Activated naive CD4-positive, alpha-beta T cell treated with anti-CD3 and anti-CD28 coated beads for 36 hours (primary cell): ENCODE measurements at places on chromosomes 12 and 14. TPM values are rescaled to one million over a fixed set of nuclear protein-coding genes. Genes with fewer than 3 reads are reported as not detected.

FITM1 gene
- total RNA-seq: 0.30 TPM

GRCh38 chr12:24491968-24492367 is 456.9 kb downstream of the BCAT1 start:
- H3K27ac ChIP-seq: no peak overlapping the region
- no peaks in the 10 kb centered on the region for H3K36me3 ChIP-seq
- H3K4me3 ChIP-seq: no peak overlapping the region
- no peak for DNase-seq
- H3K4me1 ChIP-seq: no peaks in the 10 kb centered on the region

DNA sequence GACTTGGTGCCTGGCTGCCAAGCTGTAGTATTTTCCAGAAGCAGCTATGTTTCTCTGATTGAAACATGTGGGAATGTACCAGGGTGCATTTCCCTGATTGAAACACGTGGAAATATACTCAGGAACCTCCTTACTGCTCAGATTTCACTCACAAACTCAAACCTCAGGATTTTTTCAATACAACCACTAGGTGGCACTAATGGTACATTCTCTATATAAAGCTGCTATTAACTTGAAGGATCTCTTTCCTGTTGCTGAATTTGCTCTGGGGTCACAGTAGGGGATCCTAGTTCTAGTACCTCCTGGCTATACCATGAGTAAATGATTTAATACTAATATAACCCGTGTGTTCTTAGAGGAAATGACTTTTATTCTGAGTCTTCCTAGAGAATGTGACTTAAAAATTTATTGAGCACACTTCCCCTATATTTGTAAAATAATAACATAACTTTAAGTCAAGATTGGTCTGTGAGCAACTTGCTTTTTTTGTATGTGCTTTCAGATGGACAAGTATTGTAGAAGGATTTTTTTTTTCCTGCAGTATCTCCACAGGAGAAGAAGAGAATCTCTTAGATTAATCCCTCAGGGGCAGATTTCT is 173.8 kb upstream of the MIS18BP1 start:
- H3K27ac ChIP-seq: no peak overlapping the region
- no peaks in the 10 kb centered on the region for H3K4me1 ChIP-seq
- no peak for DNase-seq
- no peaks in the 10 kb centered on the region for H3K36me3 ChIP-seq
- H3K27me3 ChIP-seq: no peaks in the 10 kb centered on the region

- no peak overlapping the region for H3K27ac ChIP-seq
- H3K27me3 ChIP-seq: no peaks in the 10 kb centered on the region
- peaks cover 46% of the 10 kb centered on the region for H3K4me1 ChIP-seq
- DNase-seq: no peak
- H3K36me3 ChIP-seq: no peaks in the 10 kb centered on the region
These were observed 16.7 kb downstream of the OSBPL8 start for GRCh38 chr12:76542908-76543307.

GRCh38 chr12:123006977-123007376 is 26.5 kb downstream of the ARL6IP4 start:
- no peaks in the 10 kb centered on the region for H3K4me1 ChIP-seq
- H3K27me3 ChIP-seq: no peaks in the 10 kb centered on the region
- H3K4me3 ChIP-seq: no peak overlapping the region
- H3K36me3 ChIP-seq: peaks cover 2% of the 10 kb centered on the region

DAO gene
- not detected for total RNA-seq

GRCh38 chr14:23539248-23540140 is 12.1 kb downstream of the ZFHX2 start:
- H3K27ac ChIP-seq: no peak overlapping the region
- peak; percentile 26 for DNase-seq
- H3K27me3 ChIP-seq: no peaks in the 10 kb centered on the region
- H3K4me1 ChIP-seq: no peaks in the 10 kb centered on the region
- no peak overlapping the region for H3K4me3 ChIP-seq
- H3K36me3 ChIP-seq: no peaks in the 10 kb centered on the region

GRCh38 chr12:104929368-104929767 is 28.7 kb downstream of the SLC41A2 start:
- peaks cover 23% of the 10 kb centered on the region for H3K4me1 ChIP-seq
- H3K27ac ChIP-seq: no peak overlapping the region
- no peaks in the 10 kb centered on the region for H3K36me3 ChIP-seq
- no peaks in the 10 kb centered on the region for H3K27me3 ChIP-seq
- DNase-seq: no peak

TBX3 gene
- not detected for total RNA-seq

GRCh38 chr14:64649383-64649998 is 54.7 kb upstream of the PLEKHG3 start:
- DNase-seq: no peak
- no peaks in the 10 kb centered on the region for H3K36me3 ChIP-seq
- H3K4me1 ChIP-seq: peaks cover 7% of the 10 kb centered on the region
- H3K4me3 ChIP-seq: no peak overlapping the region
- peaks cover 11% of the 10 kb centered on the region for H3K27me3 ChIP-seq

GRCh38 chr12:28129031-28129430 is 61.2 kb upstream of the CCDC91 start:
- peaks cover 2% of the 10 kb centered on the region for H3K4me1 ChIP-seq
- H3K27ac ChIP-seq: no peak overlapping the region
- H3K4me3 ChIP-seq: no peak overlapping the region
- DNase-seq: no peak
- no peaks in the 10 kb centered on the region for H3K36me3 ChIP-seq

PRB2 gene
- not detected for total RNA-seq

P3H3 gene
- 2.0 TPM for total RNA-seq

PRPH gene
- total RNA-seq: not detected

- DNase-seq: no peak
- no peaks in the 10 kb centered on the region for H3K4me1 ChIP-seq
- peaks cover 2% of the 10 kb centered on the region for H3K36me3 ChIP-seq
- H3K27ac ChIP-seq: no peak overlapping the region
- H3K4me3 ChIP-seq: no peak overlapping the region
These were observed 226.0 kb downstream of the DACT1 start for GRCh38 chr14:58863661-58864345.

GRCh38 chr14:63877550-63877939 is 24.7 kb downstream of the SYNE2 start:
- H3K27me3 ChIP-seq: no peaks in the 10 kb centered on the region
- H3K27ac ChIP-seq: no peak overlapping the region
- H3K4me3 ChIP-seq: no peak overlapping the region
- no peak for DNase-seq
- peaks cover 23% of the 10 kb centered on the region for H3K4me1 ChIP-seq
- H3K36me3 ChIP-seq: no peaks in the 10 kb centered on the region

SLC38A4 gene
- not detected for total RNA-seq

PRR4 gene
- total RNA-seq: not detected

GRCh38 chr12:52268212-52268611 is 6.2 kb upstream of the KRT86 start:
- no peaks in the 10 kb centered on the region for H3K36me3 ChIP-seq
- H3K27ac ChIP-seq: no peak overlapping the region
- no peak overlapping the region for H3K4me3 ChIP-seq
- DNase-seq: no peak

GRCh38 chr12:53972152-53972702 is 699 bp upstream of the HOXC11 start:
- H3K36me3 ChIP-seq: peaks cover 6% of the 10 kb centered on the region
- no peak for DNase-seq

COL2A1 gene
- not detected for total RNA-seq

IL31 gene
- not detected for total RNA-seq

GRCh38 chr12:132327336-132328171 is 1.8 kb downstream of the GALNT9 start:
- peaks cover 35% of the 10 kb centered on the region for H3K4me1 ChIP-seq
- peak overlapping the region; percentile 88 for H3K27ac ChIP-seq
- H3K4me3 ChIP-seq: peak overlapping the region; percentile 50
- H3K36me3 ChIP-seq: no peaks in the 10 kb centered on the region
- peaks cover 32% of the 10 kb centered on the region for H3K27me3 ChIP-seq

GRCh38 chr12:63164911-63165310 is 13.9 kb upstream of the AVPR1A start:
- H3K4me1 ChIP-seq: no peaks in the 10 kb centered on the region
- no peak overlapping the region for H3K27ac ChIP-seq
- H3K36me3 ChIP-seq: no peaks in the 10 kb centered on the region
- no peak for DNase-seq
- no peak overlapping the region for H3K4me3 ChIP-seq

- H3K36me3 ChIP-seq: no peaks in the 10 kb centered on the region
- H3K4me3 ChIP-seq: no peak overlapping the region
- no peak overlapping the region for H3K27ac ChIP-seq
- no peak for DNase-seq
These were observed 73.4 kb downstream of the SPTB start for GRCh38 chr14:64806202-64806861.

HNRNPA1 gene
- total RNA-seq: 2,234 TPM

GRCh38 chr12:18684430-18684829 is 53.4 kb downstream of the PLCZ1 start:
- no peak for DNase-seq
- H3K27me3 ChIP-seq: no peaks in the 10 kb centered on the region
- no peaks in the 10 kb centered on the region for H3K4me1 ChIP-seq
- H3K27ac ChIP-seq: no peak overlapping the region
- no peak overlapping the region for H3K4me3 ChIP-seq

DNA sequence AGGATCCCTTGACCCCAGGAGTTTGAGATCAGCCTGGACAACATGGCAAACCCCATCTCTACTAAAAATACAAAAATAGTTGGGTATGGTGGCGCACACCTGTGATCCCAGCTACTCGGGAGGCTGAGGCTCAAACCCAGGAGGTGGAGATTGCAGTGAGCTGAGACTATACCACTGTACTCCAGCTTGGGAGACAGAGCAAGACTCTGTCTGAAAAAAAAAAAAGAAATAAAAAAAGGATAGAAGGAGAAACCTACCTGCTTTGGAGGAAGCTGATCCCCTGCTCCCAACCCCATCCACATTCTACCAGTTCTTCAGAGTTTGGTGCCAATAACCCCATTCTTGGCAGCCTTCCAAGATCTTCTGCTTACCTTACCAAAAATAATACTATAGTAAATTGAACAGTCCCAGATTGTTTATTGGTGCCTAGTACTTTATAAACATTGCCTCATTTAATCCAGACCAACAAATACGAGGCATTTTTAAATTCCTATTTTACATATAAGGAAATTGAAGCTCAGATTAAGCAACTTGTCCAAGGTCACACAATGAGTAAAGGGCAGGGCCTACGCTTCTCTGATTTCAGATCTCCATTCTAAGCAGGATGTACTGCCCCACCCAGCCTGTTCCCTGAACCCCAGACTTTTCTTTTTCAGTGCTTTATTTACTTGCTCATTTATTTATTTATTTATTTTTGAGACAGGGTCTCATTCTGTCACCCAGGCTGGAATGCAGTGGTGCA is 33.2 kb upstream of the FAM222A start:
- H3K27ac ChIP-seq: no peak overlapping the region
- no peak overlapping the region for H3K4me3 ChIP-seq
- DNase-seq: no peak
- no peaks in the 10 kb centered on the region for H3K4me1 ChIP-seq

- no peak overlapping the region for H3K27ac ChIP-seq
- no peak overlapping the region for H3K4me3 ChIP-seq
- no peaks in the 10 kb centered on the region for H3K27me3 ChIP-seq
- H3K36me3 ChIP-seq: peaks cover 6% of the 10 kb centered on the region
- peaks cover 17% of the 10 kb centered on the region for H3K4me1 ChIP-seq
These were observed 11.2 kb downstream of the SPRING1 start for GRCh38 chr12:116726694-116727093.

- no peak overlapping the region for H3K27ac ChIP-seq
- no peaks in the 10 kb centered on the region for H3K4me1 ChIP-seq
- no peaks in the 10 kb centered on the region for H3K27me3 ChIP-seq
- no peak overlapping the region for H3K4me3 ChIP-seq
These were observed 206.9 kb downstream of the SOX5 start for GRCh38 chr12:23742574-23742973.

DNA sequence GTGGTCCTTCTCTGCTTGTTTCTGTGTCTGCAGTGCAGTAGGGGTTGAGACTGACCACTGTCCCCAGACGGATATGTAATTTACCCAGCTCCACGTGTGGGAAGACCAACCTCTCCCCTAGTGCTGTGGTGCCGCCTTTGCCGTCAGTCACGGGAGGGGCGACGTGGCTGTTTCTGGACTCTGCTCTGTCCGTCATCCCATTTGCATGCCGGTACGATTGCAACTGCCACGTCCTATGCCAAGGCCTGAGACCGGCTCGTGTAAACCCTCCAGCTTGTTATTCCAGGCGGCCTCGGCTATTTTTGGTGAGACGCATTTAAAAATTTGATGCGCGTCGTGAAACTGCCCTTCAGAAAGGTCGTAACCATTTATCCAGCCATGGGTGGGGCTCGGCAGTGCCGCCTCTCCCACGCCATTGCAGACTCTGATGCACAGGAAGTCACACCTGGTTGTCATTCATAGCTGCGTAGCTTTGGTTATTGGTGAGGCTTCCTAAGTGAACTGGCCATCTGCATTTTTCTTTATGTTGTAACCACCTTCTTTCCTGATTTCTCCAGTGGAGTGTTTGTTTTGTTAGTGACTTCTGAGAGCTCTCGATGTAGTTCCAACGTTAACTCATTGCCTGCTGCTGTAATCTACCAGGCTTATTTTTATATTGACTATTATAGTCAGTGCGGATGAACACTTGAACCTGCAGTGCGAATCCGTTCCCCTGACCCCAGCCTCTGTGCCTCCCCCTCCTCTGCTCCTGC is 75.1 kb downstream of the ADGRD1 start:
- H3K4me1 ChIP-seq: no peaks in the 10 kb centered on the region
- H3K27me3 ChIP-seq: no peaks in the 10 kb centered on the region
- no peak for DNase-seq
- no peak overlapping the region for H3K4me3 ChIP-seq
- no peak overlapping the region for H3K27ac ChIP-seq
- no peaks in the 10 kb centered on the region for H3K36me3 ChIP-seq

DNA sequence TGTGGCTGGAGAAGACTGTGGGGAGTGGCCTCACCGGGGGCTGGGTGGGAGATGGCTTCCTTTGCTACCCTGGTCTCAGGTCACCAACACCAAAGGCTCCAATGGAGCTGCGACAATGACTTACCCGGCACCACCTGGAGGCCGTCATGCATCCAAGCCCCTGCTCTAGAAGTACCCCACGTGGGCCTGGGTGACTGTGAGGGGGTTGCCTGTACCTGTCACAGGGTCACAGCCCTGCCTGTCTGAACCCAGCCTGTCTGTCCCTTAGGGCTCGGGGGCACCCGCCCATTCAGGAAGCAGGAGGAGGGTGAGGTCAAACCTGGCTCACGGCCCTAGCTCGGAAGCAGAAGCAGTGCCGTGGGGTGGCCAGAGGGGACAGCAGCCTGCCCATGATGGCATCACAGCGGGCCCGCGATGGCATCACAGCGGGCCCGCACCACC is 18.9 kb downstream of the ABCB9 start:
- peaks cover 18% of the 10 kb centered on the region for H3K4me1 ChIP-seq
- peak; percentile 17 for DNase-seq
- H3K27me3 ChIP-seq: no peaks in the 10 kb centered on the region
- no peak overlapping the region for H3K4me3 ChIP-seq
- H3K27ac ChIP-seq: peak overlapping the region; percentile 83
